HFFc6 (cell line): ENCODE measurements at places on chromosomes 2 and 18.

DNA sequence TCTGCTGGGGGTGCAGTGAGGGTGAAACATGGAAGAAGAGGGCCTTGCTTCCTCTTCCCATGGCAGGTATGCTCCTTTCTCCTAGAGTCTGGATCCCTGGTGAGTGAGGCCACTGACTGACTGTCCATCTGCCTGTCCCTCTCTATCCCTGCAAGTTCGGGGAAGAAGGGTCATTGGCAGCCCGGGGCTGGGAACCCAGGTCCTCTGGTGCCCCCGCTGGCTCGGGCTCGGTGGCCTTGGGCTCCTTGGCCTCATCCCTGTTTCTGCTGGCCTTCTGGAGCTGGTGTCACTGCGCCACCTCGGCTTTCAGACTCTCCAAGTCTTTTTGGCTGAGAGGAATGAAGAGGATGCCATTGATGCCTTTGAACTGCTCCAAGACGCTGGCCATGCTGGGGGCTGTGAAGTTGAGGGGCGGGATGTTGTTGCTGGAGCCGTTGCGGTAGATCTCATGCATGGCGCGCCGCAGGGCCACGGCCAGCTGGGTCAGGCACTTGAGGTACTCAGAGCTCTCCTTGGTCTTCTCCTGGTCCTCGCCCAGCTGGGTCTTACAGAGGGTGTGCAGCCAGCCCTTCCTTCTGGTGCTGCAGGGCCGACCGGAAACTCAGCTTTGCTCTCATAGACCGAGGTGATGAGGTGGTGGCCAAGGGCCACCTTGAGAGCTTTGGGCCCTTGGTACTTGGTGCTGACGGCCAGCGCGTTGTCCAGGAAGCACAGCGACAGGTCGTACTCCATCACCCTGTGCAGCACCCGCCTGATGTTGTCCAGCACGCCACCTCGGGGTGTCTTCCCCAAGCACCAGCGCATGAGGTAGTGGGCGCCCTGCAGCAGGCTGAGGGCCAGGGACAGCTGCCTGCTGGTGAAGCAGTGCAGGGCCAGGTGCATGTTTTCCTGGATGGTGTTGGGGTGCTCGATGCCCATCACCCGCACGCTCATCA lies 6.3 kb downstream of the MEP1B start:
- DNase-seq = no peak

- DNase-seq = no peak
Observed at GRCh38 chr2:200021449-200022114, 66.2 kb downstream of the MAIP1 start.

DNA sequence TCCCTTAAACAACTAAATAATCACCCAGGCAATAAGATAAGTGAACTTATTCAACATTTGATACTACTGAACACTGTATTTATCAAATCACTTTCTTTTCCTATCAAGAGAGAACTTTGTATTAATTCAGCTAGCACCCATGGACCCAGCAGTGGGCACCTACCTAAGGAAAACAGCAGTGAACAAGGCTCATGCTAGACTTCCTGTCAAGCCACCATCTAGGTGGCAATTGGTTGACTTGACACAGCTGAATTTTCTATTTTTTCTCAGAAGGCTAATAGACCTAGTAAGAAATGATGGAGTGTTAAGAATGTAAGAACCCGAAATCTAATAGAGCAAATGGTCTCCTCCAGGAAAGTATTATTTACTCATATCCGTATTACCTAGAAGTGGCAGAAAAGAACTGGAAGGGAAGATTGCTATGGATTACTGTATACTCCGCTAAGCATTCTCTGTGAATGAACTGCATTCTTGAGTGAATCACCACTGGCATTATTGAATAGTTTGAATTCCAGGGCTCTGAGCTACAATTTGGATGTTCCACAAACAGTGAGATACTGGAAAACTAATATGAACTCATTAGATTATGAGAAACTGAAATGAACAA lies 988.2 kb upstream of the CDH2 start:
- DNase-seq = peak; percentile 84

- peak; percentile 83 for DNase-seq
Observed at GRCh38 chr2:144083211-144083610, 436.7 kb downstream of the ZEB2 start.

DNA sequence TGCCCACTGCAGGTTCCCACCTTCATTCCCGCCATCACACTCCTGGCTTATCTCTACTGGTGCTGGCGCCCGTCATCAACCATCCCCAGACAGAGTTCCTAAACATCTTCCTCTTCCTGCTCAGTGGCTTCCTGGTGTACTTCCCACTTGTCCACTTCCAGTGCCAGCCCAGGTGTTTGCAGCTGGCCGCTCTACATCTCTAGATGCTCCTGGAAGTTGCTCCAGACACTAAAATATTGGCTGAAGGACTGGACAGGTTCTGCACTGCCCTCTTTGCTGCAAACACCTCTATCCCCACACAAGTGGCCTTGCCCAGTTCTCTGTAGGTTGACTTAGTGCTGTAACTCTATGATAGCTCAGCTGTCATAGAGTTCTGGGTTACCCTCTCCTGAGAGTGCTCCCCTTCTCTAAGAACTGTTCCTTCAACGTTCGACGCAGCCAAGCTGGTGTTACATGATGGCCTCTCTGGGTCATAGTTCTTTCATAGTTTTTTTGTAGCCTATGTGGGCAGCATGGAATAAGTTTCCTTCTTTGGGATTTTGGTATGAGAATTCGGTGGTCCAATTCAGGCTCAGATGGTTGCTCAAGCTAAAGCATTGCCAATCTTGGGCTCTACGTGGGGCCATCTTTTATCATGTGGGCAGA lies 45.8 kb upstream of the PUM2 start:
- no peak for DNase-seq

GRCh38 chr2:138124521-138124920 lies 160.2 kb downstream of the HNMT start:
- DNase-seq = no peak

GRCh38 chr2:47298771-47299170 lies 104.2 kb upstream of the MSH2 start:
- DNase-seq = no peak

DNA sequence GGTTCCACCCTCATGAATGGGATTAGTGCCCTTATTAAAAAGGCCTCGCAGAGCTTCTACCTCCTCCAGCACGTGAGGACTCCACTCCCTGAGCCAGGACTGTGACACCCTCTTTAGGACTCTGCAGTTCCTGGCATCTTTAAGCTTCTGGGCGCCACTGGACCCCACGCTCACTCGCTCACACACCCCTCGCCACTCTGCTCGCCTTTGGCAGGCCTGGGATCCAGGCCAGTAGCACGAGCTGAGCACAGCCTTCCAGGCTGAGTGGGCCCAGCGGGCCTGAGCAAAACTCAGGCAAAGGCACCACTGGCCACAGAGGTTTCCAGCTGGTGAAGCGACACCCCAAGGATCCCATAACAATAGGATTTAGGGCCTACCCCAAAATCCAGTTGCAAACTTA lies 107.9 kb upstream of the GPC1 start:
- DNase-seq = no peak

GRCh38 chr2:10811517-10811916 lies 1.1 kb downstream of the PDIA6 start:
- DNase-seq = no peak

GRCh38 chr2:99613980-99614379 lies 124.2 kb upstream of the REV1 start:
- no peak for DNase-seq

DNA sequence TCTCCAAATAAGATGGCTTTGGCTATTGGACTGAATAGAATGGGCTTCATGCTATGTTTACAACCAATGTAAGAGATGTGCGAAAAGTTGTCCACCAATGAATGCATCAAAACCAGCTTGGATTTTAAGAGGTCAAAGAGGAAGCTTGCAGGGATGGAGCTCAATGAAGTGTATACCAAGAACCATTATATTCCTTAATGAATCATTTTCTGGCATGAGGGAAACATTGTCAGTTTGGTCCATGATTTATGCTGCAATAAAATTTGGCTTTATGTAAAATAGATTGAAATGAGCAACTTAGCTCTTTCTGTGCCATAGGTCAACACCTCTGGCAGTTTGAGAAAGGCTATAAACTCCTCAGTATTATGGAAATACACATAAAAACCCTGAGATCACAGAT lies 107.3 kb downstream of the SH3BP4 start:
- DNase-seq = no peak

DNA sequence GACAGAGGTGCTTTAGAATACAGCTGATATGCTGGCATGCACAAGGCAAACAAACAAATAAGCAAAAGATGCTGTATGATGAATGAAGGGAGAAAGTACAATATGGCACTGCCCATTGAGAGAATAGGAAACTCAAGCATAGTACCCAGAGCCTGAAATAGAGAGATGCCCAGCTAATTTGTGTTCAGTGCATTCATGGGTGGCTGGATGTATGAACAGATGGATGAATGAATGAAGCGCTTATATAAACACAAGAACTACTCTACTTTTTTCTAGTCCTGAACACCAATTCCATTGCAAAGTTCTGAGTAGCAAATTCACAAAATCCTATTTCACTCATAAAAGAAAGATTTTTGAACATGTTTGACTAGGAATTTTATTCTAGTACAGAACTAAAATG lies 756.3 kb downstream of the SATB2 start:
- DNase-seq = no peak

GRCh38 chr2:52083214-52083613 lies 1051.3 kb upstream of the NRXN1 start:
- DNase-seq = no peak

- no peak for DNase-seq
Observed at GRCh38 chr18:49613141-49613640, 51.3 kb downstream of the LIPG start.

GRCh38 chr18:2547477-2548087 lies 23.7 kb downstream of the METTL4 start:
- DNase-seq = peak; percentile 51

DNA sequence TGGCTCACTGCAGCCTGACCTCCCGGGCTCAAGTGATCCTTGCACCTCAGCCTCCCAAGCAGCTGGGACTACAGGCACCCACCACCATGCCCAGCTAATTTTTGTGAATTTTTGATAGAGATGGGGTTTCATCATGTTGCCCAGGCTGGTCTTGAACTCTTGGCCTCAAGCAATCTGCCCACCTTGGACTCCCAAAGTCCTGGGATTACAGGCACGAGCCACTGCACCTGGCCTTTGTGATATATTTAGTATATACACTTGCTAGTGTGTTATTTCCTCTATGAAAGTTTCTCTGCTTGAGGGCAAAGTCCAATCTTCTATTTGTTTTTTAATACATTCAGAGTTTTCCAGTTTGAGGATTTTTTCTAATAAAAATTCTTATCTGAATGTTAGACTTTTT lies 119.3 kb downstream of the GALNT3 start:
- DNase-seq = no peak

DNA sequence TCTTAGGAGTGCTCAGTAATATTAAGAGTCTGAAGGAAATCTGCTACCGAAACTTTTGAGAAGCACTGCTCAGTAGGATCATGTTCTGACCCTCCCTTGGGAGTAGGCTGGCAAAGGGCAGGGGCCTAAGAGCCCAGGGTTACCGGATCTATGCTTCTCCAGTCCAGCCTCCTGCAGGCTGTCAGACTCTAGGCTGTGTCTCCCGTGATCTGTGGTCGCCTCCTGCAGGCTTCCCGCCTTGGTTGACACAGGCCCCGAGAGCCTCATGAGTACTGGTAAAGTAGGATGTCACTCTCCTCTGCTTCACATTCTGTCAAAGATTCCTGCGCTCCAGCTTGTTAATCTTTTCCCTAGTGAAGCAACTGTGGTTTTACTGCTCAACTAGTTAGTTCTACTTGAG lies 647.8 kb upstream of the RAB6C start:
- DNase-seq = no peak

- no peak for DNase-seq
Observed at GRCh38 chr2:197052356-197052755, 125.8 kb upstream of the PGAP1 start.

DNA sequence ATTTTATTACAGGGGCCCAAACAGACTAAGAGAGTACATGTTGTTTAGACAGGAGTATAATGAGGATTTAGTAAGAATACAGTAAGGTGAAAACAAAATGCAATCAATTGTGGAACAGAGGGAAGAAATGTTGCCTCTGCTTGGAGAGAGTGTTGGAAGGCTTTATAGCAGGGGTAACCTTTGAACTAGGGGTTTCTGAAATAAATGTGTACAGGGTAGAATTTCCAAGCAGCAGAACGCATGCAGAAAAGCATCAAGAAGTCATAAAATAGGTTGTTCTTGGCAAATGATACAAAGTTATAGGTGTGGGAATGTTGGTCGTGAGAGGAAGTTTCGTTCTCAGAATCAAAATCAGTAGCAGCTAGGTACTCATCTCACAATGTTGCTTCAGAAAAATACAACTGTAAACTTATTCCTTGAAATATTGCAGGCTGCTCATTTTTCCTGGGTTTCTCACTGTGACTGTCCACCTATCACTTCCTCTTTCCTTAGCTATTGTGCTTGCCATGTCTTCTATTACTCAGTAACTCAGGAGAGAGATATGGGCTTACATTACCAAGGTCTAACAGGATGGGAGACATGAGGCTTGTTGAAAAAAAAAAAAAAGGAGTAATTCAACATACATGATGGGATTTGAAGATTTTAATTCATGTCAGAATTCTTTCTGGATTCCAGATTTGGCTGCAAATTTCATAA lies 17.1 kb upstream of the HNMT start:
- no peak for DNase-seq

DNA sequence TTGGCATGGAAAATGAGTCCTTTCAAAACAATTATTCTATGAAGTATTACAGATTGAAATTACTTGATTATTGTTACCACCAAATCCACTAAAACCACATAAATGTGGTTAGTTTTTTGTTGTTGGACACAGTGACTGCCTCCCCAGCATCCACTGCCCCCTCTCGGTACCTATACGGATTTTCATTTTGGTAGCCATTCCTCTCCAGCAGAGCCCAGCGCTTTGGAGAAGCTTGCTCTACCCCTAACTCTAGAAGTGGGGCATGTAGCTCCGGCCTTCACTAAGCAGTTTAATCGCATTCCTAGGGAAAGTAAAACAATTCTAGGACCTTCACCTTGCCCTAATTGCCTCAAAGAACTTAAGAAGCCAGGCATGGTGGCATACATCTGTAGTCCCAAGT lies 24.2 kb downstream of the OLA1 start:
- DNase-seq = no peak

- no peak for DNase-seq
Observed at GRCh38 chr18:8397034-8397433, 212.2 kb upstream of the RAB12 start.

- DNase-seq = no peak
Observed at GRCh38 chr2:107384422-107384821, 442.3 kb upstream of the RGPD4 start.

GRCh38 chr2:230805353-230806017 lies 59.3 kb upstream of the ITM2C start:
- DNase-seq = no peak

DNA sequence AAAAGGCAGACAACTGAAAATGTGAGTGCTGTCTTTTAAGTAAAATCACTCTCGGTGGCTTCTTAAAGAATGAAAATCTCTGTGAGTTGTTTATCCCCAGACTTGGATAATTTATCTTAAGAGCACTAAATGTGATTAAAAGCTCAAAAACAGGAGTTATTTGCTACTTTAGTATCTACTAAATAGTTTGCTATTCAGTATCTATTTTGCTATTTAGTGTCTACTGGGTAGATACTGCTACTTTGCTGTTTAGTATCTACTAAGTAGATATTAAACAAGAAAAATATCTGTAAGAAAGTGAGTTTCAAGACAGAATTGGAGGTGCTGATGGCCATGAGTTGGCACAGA lies 1.4 kb upstream of the KCNG3 start:
- no peak for DNase-seq

- DNase-seq = no peak
Observed at GRCh38 chr2:146262606-146263005, 1582.2 kb upstream of the ACVR2A start.
